ENCODE measurements at places on chromosomes 4 and X.

- no peak for DNase-seq
These were observed 43.8 kb upstream of the WDR1 start for GRCh38 chr4:10160281-10160856.

GRCh38 chrX:45449982-45450381 lies 249.3 kb upstream of the DIPK2B start:
- DNase-seq: no peak

GRCh38 chrX:68416592-68416991 lies 16.7 kb downstream of the OPHN1 start:
- no peak for DNase-seq

DNA sequence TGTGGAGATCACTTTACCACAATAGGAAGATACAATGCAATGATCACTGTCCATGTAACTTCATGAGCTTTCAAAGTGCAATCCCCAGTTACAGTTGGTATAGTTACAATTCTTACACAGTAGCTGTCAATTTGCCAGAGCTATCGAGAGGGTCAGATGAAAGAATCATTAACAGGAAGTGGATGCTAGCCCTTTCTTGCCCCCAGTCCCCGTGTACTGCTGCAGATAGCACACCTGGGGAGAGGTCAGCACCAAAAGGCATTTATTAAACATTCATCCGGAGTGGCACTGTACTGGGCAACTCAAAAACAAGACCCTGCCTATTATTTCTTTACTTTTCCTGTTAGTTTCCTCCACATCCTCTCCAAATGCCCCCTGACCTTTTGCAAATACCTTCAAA lies 47.7 kb downstream of the SOD3 start:
- DNase-seq: no peak

DNA sequence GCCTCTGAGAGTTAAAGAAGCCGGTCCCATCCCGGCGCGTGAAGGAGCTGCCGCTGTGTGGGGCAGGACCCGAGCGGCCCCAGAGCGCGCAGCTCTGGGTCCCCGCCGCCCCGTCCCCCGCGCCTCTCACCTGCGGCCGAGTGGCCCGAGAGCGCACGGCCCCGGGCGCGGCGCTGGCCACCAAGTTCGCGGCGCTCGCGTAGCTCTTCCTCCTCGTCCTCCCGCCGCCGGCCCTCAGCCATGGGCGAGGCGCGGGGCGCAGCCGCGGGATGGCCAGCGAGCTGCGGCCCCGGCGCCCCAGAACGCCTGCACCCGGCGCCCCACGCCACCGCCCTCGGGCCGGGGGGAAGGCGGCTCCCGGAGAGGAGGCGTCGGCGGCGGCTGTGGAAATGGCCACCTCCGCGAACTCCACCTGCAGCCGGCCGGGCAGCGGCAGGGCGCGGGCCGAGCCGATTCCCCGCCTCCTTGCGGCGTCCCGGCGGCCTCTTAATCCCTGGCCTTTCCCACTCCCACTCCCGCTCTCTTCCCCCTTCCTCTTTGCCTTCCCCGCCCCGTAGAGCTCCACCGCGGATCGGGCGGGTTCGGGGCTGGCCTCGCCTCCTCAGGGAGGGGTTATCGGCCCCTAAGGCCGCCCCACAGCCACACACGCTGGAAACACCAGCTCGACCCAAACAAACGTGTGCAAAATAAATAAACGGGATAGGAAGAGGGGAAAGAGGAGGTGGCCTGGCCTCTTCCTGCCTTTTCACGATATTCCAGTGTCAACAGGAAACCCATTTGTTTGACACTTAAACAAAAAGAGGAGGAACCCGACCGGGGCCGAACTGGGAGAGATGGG lies at the start of gene SH3D19:
Gene SH3D19 (minus strand): TSS at position 495 of the 838 bp plus-strand sequence. CDS start 253 bp downstream, at position 242.
- DNase-seq: no peak

GRCh38 chrX:16320765-16321355 lies 153.6 kb downstream of the MAGEB17 start:
- no peak for DNase-seq

DNA sequence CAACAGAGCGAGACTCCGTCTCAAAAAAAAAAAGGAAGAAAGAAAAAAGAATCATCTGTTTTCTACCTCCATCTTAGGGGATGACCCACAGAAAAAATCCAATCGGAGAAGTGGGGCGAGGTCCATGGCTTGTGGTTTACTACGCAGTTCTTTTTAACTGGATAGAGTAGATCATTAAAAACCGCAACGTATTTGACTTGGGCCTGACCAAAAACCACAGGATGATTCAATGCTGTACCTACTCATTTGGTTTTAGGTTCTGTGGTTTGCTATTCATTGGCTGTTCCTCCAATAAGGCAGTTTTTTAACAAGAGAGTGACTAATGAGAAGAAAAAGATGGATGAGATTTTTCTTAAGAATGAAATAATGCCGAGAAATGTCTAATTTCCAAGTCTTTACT lies 83.7 kb downstream of the FREM3 start:
- no peak for DNase-seq

DNA sequence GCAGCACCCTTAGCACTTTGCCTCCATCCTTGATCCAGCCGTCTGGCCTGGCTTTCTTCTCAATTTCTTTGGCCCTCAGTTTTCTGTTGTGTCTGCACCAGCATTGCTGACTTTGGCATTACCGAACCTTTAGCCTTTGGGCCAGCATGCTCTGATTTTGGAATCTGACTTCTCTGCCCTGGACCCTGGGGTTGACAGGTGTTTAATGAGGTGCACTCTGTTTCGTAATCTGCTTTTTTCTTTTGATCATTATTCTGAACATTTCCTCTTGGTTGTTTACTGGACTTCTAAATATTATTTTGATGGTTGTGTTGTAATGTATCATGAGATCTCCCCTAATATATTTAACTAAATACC lies 71.5 kb upstream of the ENPP6 start:
- DNase-seq: no peak

DNA sequence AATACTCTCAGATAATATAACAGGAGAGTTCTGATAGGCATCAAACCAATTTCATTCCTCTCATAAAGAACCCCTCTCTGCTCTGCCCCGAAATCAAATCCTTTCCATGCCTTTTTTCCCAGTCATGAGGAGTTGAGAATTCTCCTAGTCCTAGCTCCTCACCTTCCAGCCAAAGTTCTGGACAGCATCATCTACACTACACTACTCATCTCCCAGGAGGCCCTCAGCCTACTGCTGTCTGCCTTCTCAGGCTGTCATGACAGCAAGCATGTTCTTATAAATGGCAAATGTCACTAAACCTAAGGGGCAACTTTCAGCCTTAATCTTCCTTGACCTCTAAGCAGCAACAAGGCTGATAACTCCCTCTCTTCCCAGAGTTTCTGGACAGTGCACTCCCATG lies 26.6 kb downstream of the MAPK10 start:
- DNase-seq: no peak

All from stimulated activated CD8-positive, alpha-beta memory T cell treated with anti-CD3 and anti-CD28 coated beads, Interleukin-7, amount 100 ng/mL, for 1 hour (primary cell).